ENCODE measurements at places on chromosomes 6 and 20.

GRCh38 chr6:112927641-112928320, 580.7 kb downstream of the RFPL4B start:
- DNase-seq = no peak

DNA sequence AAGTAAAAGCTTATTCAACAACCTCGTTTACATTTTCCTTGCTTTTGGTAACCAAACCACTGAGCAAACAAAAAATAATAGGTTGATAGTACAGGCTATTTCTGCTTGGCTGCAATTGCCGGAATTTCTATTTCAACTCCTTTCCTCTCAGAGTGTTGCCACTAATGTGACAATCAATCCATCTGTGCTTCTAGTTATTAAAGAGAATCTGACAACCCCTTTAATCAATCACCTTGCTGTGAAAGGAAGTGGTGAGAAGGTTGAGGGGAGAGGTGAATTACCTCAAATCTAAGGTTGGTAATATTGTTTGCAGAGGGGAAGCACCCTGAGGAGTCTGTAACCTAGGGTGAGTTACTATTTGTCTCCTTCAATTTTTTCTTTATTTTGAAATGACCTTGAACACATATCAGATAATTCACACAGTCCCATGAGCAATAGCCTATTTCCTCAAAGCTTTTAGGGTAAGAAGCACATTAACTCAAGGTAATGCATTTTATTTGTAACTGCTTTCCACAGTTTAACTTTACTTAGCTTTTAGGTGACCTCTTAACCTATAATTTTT, 603.4 kb downstream of the MMUT start:
- DNase-seq = no peak

DNA sequence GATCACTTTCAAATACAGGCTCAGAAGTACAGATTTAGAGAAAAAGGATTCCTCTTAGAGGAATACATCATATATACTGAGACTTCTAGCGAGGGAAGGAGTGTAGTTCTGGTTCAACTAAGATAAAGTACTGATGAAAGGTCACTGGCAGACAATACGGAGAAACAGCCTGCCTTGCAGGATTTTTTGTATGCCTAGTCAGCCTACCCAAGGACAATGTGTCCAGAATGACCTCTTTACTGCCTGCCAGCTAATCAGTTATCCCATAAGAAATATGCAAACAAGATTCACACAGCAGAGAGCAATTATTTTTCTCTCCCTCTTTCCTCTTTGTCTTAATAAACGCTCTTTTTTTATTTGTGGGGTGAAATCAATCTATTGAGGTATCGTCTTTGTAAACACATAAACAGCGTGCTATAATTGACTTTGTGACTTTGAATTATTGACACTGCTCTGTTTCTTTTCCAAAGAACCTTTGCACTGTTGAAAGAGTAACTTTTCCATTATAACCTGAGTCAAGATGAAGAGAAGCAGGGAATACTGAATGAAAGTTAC, 1.4 kb upstream of the TSPYL4 start:
- DNase-seq = no peak

- DNase-seq = no peak
These were observed 38.6 kb downstream of the VTA1 start for GRCh38 chr6:142185641-142186040.

DNA sequence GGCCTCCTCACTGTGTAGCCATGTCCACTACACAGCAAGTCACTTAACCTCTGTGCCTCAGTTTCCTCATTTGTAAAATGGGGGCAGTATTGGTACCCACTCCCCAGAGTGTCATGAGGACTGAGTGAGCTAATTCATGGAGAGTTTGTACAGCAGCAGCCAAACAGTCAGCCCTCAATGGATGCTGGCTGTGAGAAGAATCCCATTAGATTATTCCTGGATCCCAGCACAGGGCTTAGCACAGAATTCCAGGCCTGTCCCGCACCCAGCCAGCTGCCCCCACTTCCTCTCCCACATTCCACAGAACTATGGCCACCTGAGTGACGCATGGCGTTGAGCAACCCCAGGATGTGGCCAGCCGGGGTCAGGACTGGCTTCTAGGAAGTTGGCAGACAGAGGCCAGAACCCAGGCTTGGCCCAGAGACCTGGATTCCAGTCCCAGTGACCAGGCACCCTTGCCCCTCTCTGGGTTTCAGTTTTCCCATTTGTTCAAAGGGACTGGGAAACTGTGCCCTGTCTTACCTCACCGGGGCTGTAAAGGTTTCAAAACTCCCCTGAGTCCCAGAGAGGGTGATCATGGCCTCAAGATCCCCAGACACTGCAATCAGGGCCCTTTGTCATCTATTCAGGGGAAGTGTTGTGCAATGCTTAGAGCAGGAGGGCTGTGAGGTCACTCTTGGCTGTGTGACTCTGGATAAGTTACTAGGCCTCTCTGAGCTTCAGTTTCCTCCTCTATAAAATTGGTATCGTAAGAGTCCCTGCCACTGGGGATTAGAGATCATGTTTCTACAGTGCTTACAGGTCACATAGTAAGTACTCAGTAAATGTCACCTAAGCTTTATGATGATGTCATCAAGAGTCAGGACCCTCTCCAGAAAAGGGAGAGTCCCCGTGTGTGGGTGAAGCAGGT, 3.0 kb upstream of the TGM2 start:
- peak; percentile 56 for DNase-seq

DNA sequence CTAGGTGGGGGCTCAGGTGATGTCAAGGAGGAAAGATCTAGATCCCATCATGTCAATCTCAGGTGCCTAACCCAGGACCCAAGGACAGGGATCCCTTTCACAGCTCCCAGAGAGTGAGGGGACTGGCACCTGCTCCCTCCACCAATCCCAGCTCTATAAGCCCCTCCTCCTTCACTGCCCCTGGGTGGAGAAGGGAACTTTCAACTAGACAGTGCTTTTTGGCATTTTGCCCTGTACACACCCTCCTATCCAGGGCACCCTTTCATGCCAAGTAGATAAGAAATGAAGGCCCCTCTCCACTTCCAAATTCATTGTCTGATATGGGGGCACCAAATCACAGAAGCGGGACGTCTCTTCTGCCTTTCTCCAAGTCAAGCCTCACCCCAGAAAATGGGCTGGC, 61.6 kb downstream of the MDGA1 start:
- no peak for DNase-seq

DNA sequence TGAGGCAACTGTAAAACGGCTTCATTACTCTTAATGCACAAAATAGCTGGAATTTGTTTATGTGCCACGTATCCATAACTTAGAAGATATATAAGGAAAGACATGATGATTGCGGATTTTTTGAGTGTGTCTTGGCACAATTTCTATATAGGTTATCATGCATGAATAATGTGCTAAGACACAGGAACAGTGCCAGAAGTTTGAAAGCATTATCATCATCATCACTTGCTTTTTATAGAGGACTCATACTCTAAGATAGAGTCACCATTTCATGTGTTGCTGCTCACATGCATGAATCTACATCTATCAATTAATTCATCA, 113.4 kb downstream of the ELOVL4 start:
- no peak for DNase-seq

DNA sequence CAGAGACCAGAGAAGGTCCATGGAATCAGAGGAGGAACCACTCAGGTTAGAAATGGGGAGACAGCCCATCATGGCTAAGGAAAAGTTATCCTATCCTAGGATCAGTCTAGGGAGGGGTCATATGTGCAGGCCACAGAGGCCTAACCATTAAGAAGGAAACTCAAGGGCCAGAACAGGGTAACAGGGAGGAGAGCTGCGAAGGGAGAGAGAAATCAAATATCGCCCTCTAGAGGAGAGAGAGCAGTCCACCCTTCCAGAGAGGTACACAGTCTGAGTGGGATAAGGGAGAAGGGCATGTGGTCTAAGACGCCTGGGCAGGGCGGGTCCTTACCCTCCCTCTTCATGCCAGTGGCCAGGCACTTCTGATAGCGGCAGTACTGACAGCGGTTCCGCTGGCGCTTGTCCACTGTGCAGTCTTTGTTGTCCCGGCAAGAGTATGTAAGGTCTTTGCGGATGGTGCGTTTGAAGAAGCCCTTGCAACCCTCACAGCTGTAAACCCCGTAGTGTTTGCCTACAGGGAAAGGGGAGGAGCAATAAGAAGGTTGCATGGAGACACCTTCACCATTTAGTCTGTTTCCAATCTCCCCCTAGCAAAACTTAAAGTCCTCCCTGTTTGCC, 2.9 kb downstream of the RXRB start:
- DNase-seq = peak; percentile 95

DNA sequence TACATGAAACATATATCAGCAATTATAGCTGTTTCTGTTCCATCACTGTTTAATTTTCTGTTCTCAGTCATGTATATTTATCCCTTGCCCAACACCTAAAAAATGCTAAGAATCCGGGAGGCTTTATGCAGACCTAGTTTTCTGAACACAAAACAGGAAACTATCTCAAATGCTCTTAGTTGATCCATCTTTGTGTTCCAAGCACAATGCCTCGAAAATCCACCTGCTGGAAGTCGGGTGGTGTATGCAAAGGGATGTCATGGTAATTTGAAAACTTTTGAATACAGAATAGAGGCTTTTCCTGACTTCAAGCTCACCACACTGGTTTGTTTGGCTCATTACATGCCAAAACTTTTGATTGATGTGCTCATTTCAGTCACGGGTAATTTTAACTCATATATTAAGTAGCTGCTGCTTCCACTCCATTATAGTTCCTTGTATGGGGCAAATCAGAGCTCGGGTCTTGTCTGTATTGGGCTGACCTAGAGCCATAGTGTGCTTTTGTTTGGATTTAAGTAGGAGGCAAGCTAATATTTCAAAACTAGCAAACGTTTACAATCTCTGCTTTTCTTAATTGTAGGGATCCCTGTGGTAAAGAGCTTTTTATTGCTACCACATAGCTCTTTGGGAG, 646.5 kb upstream of the EPHA7 start:
- no peak for DNase-seq

DNA sequence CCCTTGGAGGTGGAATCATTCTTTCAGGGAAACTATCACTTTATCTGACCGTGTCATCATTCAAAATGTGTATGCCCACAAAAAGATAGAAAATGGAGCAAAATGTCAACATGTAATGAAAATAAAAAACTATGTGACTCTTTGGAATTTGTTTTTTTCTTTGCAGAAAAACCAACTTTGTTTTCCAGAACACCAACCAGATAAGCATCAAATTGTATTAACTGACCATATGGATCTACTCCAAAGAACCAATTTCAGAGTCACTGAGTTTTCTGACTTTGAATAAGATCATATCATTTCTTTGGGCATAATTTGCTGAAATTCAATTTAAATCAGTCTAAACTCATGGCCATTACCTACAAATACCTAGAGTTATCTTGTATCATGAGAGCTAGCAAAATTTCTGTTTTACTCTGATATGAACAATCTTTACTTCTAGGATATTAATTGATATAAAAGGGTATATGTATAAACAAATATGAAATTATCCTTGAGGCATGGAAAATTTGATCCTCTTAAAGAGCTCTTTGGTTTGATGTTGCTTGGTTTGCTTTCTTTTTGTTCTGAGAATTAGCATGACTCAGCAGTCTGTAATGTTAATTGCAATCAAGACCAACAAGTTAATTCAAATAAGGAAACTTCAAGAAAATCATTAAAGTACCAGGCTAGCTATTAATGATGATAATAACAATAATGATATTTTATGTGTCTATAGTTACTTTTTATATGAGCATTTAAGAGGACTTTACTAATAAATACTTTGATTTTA, 444.4 kb upstream of the MARCKS start:
- DNase-seq = no peak

DNA sequence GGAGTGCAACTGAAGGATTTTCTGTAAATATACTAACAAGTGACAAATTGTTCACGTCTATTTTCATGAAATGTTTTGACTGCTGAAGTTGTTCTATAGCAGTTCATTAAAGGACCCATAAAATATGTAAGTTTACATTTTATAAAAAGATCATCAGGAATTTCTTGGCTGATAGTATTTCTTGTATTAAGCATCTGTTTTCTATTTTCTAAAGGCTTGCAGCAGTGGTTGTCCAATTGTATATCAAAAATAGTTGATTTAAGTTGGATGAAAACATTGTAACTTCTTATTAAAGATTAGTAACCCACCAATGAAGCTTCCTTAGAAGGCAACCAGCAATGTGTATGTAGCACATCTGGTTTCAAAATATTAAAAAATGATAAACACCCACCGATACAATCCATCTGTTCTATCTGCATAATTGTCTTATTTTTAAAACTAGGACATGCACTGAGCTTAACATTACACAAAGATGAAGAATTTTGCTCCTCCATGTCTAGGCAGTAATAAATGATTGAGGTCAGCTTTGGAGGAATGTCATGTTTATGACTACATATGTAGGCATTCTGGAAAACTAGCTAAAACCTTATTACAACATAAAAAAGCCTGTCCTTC, 301.3 kb upstream of the TCF21 start:
- DNase-seq = no peak

DNA sequence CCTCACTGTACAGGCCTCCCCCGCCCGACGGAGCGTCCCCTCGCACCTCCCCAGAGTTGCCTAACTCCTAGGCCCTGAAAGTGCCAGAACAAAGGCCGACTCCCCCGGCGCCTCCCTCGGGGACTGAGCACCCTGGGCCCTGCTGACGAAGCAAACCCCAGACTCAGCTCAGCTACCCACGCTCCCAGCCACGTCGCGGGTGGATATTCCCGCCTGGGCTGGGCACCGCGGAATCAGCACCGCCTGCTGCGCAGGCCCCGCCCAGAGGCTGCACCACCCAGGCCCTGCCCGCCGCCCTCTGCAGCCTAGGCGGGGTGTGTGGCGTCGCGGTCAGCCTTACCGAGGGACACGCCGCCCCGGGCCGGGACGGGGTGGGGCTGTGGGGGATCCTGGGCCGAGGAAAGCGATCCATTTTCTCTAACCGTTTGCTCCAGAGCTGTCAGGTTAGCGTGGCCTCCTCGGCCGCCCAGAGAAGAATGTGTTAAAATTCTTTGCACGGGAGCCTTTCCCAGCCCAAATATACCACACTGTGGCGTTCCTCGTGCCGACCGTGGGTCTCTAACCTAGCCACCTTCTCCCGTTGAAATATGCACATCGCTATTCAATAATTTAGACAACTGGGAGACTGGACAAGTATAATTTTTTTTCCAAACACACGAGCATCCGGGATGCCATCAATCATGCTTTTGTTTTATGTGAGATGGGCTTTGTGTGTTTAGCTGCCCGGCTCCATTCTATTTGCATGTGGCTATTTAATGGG, 31.4 kb downstream of the TFAP2A start:
- DNase-seq = no peak

GRCh38 chr6:148383658-148384368, 41.2 kb downstream of the SASH1 start:
- no peak for DNase-seq

GRCh38 chr6:16397623-16398022, 159.2 kb downstream of the GMPR start:
- no peak for DNase-seq

DNA sequence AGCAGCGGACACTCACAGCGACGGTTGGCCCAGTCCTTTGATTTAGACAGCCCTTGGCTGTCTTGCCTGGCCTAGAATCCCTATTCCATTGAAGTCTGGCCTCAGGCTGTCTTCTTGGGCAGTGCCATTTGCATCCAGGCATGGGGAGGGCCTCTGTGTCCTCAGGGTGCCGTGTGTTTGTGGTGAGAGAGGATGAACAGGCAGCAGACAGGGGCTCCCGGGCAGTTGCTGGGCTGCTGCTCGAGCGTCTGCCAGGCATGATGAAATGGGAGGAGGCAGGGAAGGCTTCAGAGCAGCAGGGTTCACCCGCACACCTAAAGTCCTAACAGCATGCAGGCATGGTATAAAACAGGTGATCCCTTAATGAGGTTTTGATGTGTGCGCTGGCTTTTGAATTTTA, 126.9 kb downstream of the SOBP start:
- no peak for DNase-seq
